ENCODE measurements at places on chromosomes 5 and 9.

DNA sequence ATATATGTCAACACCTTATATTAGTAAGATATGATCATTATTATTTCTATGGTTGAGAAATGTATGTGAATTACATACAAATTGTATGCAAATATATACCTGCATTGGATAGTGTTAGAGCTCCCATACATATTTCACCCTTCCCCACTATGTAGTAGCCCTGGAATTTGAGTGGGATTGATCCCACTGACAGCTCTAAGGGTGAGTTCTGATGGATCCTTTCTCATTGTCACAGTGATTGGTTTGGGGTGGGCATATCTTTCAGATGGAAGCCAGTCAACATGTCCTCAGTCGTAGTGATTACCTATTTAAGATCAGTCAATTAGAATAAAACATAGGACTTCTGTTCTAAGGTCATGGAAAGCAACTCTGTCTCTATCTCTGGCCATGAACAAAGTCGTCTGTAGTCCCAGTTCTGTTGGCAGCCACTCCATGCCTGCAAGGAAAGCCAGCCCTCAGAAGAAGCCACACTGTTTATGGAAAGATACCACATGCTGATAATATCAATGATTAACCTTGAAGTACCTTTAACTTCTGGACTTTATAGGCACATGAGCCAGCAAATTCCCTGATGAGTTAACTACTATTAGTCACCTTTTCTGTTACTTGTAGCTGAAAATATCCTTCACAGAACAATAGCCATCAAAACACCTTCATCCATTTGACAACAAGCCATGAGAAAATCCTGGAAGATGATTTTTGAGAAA is 5.1 kb upstream of the CCDC192 start:
- DNase-seq, result no peak

DNA sequence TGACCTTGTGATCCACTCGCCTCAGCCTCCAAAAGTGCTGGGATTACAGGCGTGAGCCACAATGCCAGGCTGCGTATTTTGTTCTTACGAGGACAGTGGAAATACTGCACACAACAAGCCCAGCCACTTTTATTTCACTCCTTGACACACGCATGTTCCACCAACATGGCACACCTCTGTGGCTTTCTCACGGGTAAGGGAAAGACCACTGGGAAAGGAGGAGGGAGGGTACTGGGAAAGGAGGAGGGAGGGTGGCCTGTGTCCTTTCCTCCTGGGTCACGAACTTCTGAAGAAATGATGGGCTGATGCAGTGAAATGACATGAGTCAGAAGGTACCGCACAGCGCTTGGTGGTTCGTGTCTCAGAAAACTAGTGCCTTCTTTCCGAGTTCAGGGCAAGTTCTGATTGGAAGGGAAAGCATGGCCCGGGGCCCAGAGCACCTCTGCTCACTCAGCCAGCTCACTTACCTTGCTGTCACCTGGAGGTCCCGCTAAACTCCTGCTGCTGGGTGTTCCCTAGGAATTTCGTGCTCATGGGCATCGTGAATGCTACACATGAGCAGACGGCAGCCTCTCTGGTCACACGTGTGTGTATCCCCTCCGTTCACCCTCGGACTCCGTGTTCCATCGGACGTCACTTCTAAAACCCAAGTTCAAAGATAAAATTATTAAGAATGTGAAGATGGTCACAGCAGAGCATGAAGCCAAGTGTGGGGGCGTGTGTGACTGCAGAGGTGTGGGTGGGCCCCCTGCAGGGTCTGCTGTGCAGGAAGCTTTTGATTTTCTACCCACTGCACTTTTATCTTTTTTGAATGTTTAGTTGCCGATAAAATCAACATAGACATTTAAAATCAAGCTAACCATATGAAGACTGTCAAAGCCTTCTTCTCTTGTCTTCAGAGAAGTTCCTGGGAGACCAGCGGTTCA is 42.9 kb downstream of the LAMC3 start:
- DNase-seq, result no peak

DNA sequence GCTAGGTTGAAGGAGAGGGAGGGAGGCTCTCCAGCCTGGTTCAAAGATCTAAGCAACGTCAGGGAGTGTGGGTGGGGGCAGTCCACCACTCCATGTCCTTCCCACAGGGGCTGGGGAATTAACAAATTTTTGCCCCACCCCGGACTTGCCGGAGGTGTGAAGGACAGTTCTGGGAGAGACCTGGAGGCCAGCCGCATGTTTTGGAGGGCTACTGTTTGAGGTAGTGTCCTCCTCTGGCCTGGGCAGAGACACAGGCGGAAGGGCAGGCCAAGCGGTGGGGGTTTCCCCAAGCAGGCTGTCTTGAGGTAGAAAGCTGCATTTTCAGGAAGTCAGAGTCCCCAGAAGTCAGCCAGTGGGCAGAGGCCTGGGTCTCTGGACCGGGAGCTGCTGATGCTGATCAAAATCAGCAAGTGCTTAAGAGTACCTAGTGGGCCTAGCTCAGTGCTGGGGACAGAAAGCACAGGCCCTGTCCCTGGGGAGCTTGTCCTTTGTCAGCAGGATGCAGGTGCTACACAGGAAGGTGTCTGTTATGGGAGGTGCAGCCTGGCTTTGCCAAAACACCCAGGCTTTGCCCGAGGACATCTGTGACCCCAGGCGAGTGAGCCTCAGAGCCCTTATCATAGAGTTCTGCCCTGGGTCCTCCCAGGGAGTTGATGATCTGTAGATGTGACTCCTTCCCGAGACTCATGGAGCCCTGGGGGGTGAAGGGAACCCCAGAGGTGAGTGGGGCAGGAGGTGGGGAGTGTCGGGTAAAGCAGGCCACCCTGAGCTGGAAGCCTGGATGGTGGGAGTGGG is 18.5 kb downstream of the JADE2 start:
- peak; percentile 8 for DNase-seq

DNA sequence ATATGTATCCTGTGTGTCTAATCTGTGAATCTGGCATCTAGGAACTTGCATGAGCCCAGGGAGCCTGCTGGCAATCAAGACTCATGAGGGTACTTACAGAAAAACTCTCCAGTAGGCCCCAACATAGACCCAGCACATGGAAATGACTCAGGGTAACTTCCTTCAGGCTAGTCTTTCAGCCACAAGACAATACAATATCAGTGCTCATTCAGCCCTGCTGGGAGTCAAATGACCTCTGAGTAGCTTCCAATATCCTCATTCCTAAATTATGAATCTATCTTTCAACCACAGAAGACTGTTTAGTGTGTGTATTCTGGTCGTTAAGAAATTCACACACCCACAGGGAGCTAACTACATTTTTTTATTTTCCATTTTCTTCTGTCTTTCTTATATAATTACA is 1273.0 kb downstream of the EFNA5 start:
- DNase-seq, result no peak

GRCh38 chr9:2638871-2639673 is 17.5 kb downstream of the VLDLR start:
- DNase-seq, result no peak

DNA sequence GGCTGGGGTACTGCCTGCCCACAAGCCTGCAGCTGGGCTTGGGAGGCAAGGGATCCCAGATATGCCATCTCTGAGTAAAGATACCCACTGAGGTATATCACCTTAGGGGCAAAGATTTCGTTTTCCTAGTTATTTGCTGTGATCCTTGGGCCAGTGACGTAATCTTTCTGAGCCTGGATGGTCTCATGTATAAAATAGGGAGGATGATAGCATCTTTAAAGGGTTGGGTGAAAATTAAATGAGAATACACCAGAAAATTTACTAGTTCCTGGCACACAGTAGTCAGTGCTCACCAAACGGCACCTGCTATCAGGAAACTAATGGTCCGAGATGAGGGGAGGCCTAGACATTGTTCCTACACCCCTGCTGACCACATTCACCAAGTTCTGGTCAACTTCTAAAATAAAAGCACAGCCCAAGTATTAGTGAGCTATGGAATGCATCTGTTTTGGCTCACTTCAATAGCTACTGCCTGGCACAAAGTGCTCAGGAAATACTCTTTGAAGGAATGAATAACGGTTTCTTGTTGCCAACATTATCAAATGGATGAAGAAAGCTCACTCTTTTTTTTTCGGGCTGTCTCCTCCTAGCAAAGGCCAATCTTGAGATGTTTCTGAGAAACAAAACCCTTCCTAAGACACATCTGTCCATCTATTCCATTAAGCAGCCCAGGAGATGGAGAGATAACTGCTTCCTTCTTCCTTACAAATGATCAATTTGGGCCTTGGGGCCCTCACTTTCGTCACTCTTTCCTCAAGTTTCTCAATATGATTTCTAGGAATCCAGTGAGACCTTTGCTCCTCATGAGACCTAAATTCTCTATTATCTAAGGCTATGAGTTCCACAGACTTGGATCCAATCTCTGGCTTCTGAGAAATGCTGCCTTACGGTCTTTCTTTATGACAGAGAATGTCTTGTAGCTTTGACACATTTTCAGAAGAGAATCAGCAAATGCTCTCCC is 98.2 kb downstream of the DPYSL3 start:
- DNase-seq, result no peak

All from activated CD8-positive, alpha-beta memory T cell treated with anti-CD3 and anti-CD28 coated beads for 1 hour (primary cell).